Activated CD4-positive, alpha-beta T cell treated with anti-CD3 and anti-CD28 coated beads for 36 hours (primary cell): ENCODE measurements at places on chromosomes 5 and 9. TPM values are rescaled to one million over a fixed set of nuclear protein-coding genes. Genes with fewer than 3 reads are reported as not detected.

DNA sequence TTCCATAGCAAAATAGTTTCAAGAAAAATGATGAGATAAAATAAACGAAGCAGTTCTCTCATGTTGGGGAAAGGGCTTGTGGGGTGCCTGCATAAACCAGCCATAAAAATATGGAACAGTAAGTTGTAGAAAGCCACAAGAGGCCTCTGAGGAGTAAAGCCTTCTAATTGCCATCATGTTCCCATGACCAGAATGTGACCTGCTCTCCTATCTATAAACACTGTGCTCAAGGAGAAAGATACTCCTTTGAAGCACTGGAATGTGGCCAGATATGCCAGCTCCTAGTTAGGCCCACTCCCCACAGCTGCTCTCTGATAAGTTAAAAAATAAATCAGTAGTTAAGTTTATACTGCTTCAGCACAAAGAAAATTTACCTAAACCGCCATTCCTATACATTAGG is 65.8 kb downstream of the SETX start:
- DNase-seq, result no peak

- no peak for DNase-seq
Measured at GRCh38 chr5:11504065-11504885, 400.0 kb downstream of the CTNND2 start.

GRCh38 chr9:101585740-101586139 is 9.0 kb downstream of the PPP3R2 start:
- DNase-seq, result no peak

FGF1 gene
- not detected for total RNA-seq

DNA sequence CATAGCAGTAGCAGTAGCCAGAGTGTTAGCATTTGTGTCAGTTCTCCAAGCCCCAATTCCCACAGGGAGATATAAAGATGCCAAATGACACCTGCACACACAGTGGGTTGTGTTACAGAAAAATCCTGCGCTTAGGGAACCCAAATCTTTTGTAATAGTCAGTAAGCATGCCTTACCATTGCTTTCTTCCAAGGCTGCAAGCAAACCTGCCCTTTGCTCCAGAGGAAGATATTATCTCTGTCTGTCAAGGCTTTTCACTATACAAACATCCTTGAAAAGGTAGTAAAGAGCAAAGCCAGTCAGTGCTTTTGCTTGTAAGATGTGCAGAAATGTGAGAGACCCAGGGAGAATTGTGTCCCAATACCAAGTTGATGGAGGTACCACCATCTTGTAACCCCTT is 2.9 kb downstream of the ANKDD1B start:
- DNase-seq, result no peak

DNA sequence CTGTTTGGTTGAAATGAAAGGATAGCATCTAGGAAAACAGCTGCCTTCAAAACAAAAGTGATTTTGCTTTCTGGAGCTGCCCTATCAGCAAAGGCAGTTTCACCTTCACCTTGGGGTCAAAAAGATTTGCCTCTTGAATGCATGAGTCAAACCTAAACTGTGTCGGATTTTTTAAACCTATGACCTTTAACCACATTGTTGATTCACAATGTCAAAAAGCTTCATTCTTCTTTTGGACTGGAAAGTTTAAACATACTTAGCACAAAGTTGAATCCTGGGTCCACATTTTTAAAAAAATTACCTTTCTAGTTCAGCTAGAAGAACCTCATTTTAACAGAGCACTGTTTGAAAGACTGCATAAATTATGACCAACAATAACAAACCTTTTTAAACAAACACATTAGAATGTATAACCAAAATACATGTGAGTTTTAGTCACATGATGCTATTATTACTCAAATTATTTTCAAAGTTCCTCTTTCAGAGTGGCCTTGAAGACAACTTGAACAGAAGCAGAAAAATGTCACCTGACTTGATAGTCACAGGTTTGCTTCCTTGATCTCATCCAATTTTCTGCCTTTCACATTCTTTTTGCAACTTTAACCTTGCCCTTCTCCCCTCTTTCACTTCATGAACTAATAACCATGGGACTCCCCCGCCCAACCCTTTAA is 109.7 kb upstream of the LHFPL2 start:
- peak; percentile 8 for DNase-seq
